Heart left ventricle (tissue), 16 donors: ENCODE measurements at places on chromosomes 11 and 22.
A peak's percentile ranks its signal among the peaks of the same experiment; 100 is the strongest.

DNA sequence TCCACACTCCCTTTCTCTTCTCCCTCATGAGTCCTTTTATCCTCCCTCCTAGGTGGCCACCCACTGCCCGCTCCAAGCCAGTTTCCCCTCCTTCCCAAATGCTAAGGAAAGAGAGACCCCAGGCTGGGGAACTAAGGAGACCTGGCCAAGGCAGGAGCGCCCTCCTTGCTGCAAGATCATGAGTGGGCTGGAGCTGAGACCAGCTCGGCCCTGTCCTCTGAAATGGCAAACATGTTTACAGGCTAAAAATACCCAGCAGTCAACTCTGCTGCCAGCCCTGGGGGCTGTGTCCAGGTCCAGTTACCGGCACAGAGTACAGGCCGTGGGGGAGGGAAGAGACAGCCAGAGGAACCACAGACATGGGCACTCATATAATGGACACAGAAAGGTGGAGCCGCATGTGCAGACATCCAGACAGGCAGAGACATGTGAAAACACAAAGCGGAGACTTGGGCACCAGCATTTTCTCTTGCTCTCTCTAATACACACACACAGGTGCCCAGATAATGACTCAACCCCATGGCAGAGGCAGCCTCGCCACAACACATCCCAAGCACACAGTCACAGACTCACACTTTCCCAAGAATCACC is 1.2 kb upstream of the AHNAK start:
- DNase-seq, result peak; percentile 84

DNA sequence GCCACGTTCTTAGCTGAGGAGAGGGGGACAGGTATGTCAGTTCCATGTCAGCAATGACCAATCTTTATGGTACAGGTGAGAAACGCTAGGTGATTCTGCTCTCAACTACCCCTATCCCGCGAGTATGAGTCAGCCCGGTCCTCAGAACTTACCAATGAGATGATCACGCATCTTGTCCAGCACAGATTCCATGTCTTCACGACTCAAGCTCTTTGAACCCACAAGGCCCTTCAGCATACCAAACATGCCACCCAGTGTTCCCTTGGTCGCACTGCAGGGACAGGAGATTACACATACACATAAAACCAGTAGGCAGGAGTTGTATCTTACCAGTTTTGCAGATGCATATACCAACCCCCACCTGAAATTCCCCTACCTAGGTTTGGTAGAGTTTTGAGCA is 2.9 kb downstream of the SRPRA start:
- DNase-seq, result no peak

DNA sequence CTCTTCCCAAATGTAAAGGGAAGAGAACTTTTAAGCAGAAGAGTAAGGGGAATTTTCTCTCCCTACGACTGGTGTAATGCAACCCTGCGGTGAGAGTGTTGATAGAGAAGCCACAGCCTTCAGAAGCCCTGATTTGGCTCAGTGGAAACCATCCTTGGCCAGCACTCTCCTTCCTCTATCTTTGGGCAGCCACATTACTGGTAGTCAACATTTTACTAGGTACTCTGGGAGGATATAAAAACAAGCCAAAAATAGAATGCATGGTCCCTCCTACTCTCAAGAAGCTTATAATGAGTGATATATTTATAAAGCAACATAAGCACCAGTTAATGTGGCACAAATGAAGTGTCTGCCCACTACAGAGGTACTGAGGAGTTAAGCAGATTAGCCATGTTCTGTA is 201.8 kb upstream of the NCAM1 start:
- no peak for DNase-seq

GRCh38 chr11:26158251-26158650 is 173.7 kb upstream of the ANO3 start:
- DNase-seq, result no peak

DNA sequence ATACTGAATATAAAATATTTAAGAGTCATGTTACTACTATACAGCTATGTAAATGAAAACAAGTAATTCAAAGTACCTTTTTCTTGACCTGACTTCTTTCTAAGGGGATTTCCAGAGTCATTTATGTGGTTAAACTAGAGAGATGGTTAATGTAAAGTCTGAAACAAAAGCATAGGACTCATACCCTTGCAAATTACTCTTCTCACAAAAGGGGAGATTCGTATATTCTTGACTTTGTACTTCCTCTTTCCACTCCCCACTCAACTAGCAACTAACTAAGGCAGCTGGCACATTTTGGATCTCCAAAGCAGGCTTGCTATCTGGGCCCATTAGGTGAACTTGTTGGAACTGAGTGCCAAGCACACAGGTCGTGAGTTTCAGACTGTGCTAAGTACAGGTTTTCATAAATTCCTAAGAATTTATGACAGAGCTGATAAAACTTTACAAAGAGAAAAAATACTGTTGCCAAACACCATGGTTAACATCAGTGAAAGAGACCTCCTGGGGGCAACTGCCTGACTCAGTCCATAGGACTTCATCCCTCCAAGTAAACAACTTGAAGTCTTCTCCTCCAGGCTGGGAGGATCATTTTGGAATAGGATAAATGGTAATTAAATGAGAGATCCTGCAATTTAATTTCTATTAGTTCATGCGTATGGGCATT is 77.0 kb upstream of the DDI1 start:
- DNase-seq, result no peak

DNA sequence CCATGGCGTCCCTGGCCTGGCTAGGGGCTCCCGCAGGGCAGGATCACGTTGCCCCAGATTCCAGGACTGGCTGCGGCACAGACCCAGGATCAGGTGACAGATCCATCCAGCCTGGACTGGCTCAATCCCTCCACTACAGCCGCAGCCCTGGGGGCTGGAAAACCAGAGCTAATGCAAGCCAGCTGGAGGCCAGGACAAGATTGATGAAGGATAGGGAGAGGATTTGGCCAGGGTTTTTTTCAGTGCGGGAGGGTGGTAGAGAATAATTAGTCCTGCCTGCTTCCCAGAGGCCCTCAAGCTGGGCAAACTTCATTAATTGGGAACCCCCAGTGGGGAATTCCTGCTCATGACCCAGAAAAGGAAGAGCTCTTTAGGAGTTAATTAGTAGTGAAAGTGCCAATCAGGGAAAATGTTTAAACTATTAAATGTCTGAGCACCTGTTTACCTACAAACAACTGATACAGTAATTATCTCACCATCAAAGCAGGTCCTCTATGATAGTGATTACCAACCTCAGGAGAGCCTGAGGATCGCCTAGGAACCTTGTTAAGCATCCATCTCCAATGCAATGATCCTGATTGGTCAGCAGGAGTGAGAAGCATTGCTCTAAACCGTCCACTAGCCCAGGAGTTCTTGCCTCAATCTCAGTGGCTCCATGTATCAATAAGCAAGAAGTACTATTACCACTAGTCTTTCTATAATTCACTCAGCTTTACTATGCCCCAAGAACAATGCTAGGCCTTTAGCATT is 33.0 kb upstream of the MYOD1 start:
- no peak for DNase-seq

DNA sequence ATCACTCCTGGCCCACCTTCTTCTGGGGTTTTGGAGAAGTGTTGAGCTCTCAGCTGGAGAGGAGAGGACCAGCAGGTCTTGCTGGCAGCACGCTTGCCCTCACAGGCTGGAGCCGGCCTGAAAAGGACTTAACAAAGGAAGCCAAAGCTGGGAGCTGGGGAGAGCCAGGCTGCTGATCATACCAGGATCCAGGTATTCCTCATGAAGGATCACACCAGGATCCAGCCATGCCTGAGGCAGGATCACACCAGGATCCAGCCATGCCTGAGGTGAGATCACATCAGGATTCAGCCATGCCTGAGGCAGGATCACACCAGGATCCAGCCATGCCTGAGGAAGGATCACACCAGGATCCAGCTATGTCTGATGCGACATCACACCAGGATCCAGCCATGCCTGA is 17.0 kb downstream of the MRGPRD start:
- DNase-seq, result no peak

GRCh38 chr22:47352920-47353700 is 590.7 kb downstream of the TBC1D22A start:
- DNase-seq, result no peak
